Activated T-cell treated with anti-CD3 and anti-CD28 coated beads, Interleukin-2, amount 50 U/mL, for 48 hours (primary cell): ENCODE measurements at places on chromosomes 7 and 10.

GRCh38 chr10:13049774-13050420 is 48.4 kb upstream of the CCDC3 start:
- no peak for DNase-seq

- DNase-seq, result no peak
Observed at GRCh38 chr10:123019941-123020703, 11.3 kb downstream of the ACADSB start.

- DNase-seq, result no peak
Observed at GRCh38 chr10:43691485-43691884, 42.8 kb upstream of the ZNF32 start.

- no peak for DNase-seq
Observed at GRCh38 chr7:11858026-11858425, 26.0 kb upstream of the THSD7A start.
